SHP77 treated with DMSO at 0.1 percent for 48 hours (cell line): ENCODE measurements at places on chromosomes 4 and X.

DNA sequence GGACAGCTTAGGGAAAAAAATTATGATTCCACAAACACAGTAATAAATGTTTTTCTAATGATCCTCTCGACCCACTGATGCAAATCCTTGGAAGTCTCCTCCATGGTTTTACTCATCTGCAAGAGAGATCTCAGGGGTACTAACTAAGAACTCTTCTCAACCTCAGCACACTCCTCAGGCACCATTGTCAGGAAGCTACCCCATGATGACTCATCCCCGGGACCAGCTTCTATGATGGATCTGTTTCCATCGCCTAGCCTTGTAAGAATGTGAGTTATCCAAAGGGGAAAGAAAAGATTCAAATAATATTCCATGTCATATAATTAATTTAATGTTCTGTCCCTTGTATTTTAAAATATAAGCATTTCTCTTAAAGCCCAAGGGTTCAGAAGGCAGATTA lies 816.1 kb upstream of the IGFBP7 start:
- no peak for DNase-seq

DNA sequence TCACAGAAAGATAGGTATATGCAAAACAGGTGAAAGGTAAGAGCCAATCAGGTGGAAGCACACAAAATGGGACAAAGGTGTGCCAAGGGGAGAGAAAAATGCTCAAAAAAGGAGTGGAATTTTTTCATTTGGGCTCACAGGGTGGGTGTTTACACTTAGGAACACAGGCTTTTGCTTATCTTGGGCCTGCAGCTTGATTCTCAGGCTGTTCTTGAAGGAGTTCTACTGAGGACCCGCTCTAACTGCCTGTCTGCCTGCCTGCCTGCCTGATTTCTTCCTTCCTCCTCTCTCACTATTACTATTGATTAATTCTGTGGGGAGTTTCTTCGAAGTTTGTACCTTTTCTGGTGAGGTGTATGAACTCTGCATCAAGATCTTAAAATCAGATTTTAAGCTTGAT lies 120.3 kb upstream of the CTSO start:
- DNase-seq, result no peak

- no peak for DNase-seq
Observed at GRCh38 chrX:150227873-150228410, 135.2 kb upstream of the MAMLD1 start.

DNA sequence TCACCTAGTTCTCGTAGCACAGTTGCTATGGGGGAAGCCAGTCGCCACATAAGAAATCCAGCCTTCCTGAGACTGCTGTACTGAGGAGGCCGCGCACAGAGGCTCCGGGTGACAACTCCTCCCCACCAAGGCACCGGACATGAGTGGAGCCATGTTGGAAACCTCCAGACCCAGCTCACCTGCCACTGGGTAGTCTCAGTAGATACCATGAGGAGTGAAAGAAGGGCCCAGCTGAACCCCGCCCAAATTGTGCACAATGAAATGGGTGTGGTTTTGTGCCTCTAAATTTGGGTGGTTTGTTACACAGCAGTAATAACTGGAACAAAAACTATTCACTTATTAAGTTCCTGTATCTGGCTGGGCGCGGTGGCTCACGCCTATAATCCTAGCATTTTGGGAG lies 198.7 kb downstream of the BCOR start:
- no peak for DNase-seq

DNA sequence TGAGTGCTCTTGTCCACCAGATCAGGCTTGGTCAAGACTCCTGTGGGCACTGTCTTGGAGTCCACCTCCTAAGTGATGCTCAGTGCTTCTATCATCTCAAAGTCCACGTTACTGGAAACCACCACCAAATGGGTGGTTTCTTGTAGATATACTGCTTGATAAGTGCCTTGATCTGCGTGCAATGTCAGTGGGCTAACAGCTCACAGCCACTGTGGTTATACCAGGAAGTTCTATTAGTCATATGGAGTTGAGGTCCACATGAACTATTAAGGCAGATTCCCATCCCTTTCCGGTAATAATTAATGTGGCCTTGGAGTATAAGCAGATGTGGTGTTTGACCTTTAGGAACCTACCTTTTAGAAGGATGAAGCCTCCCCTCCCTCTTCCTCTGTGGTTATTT lies 161.9 kb downstream of the ZNF518B start:
- DNase-seq, result no peak

DNA sequence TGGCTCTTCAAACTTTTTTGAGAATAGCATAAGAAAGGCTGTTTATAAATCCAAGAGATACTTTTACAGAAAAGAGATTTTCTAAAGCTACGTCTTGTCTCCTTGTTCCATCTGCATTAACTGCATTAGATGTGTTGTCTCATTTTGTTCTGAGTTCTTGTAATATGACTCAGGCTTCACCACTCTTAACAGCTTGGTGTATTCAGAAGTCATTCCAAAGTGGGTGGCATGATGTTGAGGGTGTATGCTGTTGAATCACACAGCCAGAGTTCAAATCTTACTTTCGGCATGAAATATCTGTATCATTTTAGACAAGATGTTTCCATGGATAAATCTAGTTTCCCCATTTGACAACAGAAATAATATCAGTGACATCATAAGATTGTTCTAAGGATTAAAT lies 30.1 kb downstream of the SYTL5 start:
- no peak for DNase-seq

DNA sequence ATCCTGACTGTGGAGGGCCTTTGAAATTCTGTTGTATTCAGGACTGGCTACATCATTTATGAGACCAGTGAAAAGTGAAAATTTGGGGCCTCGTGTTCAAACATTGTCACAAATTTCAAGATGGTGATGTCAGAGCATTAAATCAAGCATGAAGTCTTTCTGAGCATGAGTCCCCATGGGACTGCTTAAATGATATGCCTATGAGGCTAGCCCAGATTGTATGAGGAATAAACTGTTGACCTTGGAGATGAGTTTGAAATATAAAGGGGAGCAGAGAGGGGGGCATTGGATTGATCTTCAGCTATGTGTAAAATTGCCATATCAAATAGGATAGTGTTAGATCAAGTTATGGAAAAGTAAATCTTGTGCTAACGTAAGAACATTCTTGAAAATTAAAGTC lies 230.0 kb downstream of the SPANXN3 start:
- no peak for DNase-seq

DNA sequence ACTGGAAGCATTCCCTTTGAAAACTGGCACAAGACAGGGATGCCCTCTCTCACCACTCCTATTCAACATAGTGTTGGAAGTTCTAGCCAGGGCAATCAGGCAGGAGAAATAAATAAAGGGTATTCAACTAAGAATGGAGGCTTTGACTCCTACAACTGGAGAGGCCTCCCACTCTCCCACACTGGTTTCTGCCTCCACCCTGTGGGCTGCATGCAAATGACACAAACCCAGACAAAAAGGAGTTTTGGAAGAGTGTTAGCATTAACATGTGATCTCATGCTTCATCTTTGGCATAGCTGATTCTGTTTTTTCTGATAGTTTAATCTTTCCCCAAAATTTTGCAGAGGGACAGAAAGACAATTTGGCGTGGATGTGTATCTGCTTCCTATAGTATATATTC lies 80.8 kb upstream of the IQCM start:
- no peak for DNase-seq

DNA sequence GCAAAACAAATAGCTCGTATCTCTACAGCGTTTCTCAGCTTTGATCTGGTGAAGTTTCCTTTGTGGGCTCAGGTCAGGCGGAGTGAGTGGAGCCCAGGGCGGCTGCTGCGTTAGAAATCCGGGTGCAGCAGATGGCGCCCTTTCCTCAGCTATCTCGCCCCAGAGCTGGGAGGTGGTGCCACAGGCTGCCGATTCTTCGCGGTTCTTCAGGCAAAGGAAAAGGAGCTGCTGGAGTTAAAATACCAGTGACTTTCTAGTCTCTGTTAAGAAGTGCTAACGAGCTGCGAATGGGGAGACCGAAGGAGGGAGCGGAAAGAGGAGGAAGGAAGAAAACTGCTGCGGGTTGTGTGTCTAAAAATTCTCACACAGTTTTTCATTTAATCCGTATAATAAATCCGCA lies 114.6 kb downstream of the CPE start:
- no peak for DNase-seq

DNA sequence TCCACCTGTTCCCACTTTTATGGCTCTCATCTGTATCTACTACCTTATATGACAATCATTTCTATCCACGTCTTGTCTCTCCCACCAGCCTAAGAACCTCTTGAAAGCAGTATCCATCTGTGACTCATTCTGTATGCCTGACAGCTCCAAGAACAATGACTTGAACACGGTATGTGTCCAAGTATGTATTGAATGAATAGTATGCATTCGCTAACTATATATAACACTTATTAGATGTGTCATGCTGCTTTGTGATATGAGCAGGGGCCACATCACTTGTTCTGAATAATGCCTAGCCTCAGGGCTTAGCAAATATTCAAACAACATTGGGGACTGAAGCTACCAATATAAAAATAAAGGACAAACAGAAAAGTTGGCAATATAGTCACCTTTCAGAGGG lies 4.9 kb downstream of the OPHN1 start:
- no peak for DNase-seq

DNA sequence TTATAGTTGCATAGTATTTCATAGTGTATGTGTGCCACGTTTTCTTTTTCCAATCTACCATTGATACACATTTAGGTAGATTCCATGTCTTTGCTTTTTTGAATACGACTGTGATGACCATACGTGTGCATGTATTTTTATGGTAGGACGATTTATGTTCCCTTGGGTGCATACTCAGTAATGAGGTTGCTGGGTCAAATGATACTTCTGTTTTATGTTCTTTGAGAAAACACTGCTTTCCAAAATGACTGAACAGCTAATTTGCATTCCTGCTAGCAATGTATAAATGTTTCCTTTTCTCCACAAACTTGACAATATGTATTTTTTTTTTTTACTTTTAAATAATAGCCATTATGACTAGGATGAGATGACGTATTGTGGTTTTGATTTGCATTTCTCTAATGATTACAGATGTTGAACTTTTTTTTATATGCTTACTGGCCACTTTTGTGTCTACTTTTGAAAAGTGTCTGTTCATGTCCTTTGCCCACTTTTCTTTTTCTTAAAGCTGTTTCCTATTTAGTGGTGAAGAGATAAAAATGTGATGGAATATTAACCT lies 969.5 kb upstream of the NDST4 start:
- no peak for DNase-seq

DNA sequence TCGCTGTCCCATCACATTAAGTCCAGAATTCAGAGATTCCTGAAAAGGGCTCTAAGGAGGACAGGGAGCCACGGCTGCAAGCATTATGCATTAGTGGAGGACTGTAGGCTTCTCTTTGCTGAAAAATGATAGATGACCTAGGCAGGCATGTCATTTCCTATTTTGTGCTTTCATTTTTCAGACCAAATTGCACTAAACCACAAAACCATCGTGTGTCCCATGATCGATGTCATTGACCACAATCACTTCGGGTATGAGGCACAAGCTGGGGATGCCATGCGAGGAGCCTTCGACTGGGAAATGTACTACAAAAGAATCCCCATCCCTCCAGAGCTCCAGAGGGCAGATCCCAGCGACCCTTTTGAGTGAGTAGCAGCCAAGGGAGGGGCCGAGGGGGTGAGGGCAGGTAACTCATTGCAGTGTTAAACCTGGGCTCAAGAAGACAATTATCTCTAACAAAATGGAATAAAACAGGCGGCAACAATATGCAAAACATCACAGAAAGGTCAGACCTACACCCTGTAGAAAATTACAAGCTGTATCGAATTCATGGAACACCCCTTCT lies 355.2 kb upstream of the GALNT7 start:
- DNase-seq, result no peak

GRCh38 chr4:5340991-5341451 lies 289.7 kb downstream of the STK32B start:
- DNase-seq, result no peak

GRCh38 chrX:83529950-83530349 lies 21.9 kb downstream of the POU3F4 start:
- DNase-seq, result no peak

DNA sequence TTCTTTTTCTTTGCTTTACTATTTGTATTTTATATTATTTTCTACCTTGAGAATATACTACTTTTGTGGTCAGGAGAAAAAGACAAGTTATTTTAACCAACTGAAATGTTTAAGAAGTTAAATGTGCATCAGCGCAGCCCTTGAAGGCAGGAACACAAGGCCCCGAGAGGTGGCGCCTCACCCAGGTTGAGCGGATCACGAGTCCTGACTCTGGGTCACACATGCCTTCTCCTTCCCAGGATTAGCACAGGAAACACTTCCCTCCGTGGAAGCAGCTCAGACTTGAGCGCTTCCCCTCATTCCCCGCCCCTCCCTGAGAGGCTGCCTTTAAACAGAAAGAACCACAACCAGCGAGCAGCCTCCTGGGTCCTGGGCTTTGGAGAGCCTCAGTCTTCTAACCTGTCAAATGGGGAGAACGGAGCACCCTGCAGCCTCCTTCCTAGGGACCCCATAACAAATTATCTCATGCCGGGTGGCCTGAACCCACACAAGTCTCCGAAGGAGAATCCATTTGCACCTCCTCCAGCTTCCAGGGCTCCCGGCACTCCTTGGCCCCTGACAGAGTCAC lies 217.6 kb downstream of the AFAP1 start:
- DNase-seq, result no peak

GRCh38 chr4:22739968-22740367 lies 47.2 kb downstream of the GBA3 start:
- no peak for DNase-seq

DNA sequence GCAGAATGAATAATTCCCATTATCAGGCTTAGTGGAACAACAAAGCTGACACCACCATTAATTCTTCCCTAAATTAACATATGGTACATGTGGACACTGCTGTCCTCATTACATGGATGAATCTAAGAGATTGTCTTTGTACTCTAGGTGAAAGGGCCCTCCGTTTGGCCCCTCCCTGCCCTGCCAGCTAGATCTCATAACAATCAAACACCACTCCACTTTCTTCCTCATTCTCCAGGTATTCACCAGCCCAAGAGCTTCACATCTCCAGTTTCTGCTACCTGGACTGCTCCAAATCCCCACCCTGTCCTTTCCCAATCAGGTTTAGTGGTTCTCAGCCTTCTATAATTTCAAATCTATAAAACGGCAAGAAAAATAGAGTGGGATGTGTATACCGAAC lies 3.8 kb downstream of the HSD17B11 start:
- DNase-seq, result no peak

DNA sequence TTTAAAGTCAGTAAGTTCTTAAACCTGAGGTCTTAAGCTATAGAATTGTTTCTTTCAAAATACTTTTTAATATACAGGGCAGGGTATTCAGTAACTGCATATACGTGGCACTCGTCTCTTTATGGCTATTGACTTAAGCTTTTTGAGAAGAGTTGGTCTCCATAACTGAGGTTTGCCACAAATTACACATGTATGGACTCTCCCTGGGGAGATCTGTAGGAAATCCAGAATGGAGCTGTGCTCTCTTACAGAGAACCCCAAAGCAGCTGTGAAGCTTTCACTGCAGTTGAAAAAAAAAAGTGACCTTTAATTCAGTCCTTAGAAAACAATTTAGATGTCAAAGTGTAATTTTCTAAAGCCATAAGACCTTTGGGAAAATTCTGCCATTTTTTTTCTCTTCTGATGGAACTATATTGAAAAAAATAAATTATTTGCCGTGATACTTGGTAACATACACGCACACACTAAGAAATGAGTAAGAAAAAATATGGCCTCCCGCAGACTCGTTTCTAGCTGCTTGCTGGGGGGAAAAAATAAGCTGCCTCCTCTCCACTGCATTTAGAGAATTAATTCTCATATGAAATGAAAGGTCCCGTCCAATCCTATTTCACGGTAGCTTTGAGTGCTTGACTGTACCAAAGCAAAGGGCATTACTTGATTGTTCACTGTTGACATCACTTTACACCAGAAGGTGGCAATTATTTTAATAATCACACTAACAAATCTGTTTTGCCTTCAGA lies 159.4 kb upstream of the TENM3 start:
- no peak for DNase-seq
